ENCODE measurements at places on chromosomes 12 and 14. TPM values are rescaled to one million over a fixed set of nuclear protein-coding genes. Genes with fewer than 3 reads are reported as not detected.

The ADAMTS20 gene
- not detected for total RNA-seq

The FGF6 gene
- total RNA-seq: not detected

The BHLHE41 gene
- not detected for total RNA-seq

The LEMD3 gene
- total RNA-seq: 16.5 TPM

The PRPH gene
- not detected for total RNA-seq

The MIP gene
- not detected for total RNA-seq

The TUBA1A gene
- 86.4 TPM for total RNA-seq

The MUCL1 gene
- total RNA-seq: not detected

The CCDC38 gene
- not detected for total RNA-seq

GRCh38 chr12:14558473-14558959 lies 9.2 kb downstream of the PLBD1 start:
- peaks cover 2% of the 10 kb centered on the region for H3K4me1 ChIP-seq
- H3K27me3 ChIP-seq: peaks cover 1% of the 10 kb centered on the region
- DNase-seq: no peak
- H3K27ac ChIP-seq: no peak overlapping the region
- H3K36me3 ChIP-seq: no peaks in the 10 kb centered on the region

DNA sequence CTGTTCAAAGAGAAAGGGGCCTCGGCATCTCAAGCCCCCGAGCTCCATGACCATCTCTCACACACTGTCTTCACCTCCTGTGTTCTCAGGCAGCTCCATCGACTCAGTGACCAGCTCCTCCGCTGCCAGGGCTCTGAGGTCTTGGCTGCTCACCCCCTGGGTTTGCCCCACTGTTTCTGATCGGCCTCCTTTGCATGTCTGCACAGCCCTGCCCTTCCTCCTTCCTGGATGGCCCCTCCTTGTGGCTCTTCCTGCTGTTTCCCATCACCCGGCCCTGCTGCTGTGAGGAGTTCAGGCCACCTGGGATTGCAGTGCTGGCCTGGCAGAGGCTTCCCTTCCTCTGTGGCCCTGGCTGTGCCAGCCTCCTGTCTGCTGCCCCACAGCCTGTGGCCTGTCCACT lies 38.1 kb upstream of the PIWIL1 start:
- no peaks in the 10 kb centered on the region for H3K27me3 ChIP-seq
- H3K4me3 ChIP-seq: no peak overlapping the region
- H3K27ac ChIP-seq: no peak overlapping the region
- H3K4me1 ChIP-seq: no peaks in the 10 kb centered on the region
- H3K36me3 ChIP-seq: no peaks in the 10 kb centered on the region

- no peak overlapping the region for H3K27ac ChIP-seq
- H3K27me3 ChIP-seq: peaks cover 1% of the 10 kb centered on the region
- no peaks in the 10 kb centered on the region for H3K36me3 ChIP-seq
- H3K4me1 ChIP-seq: no peaks in the 10 kb centered on the region
- no peak for DNase-seq
Observed at GRCh38 chr12:96752211-96752610, 154.8 kb upstream of the NEDD1 start.

DNA sequence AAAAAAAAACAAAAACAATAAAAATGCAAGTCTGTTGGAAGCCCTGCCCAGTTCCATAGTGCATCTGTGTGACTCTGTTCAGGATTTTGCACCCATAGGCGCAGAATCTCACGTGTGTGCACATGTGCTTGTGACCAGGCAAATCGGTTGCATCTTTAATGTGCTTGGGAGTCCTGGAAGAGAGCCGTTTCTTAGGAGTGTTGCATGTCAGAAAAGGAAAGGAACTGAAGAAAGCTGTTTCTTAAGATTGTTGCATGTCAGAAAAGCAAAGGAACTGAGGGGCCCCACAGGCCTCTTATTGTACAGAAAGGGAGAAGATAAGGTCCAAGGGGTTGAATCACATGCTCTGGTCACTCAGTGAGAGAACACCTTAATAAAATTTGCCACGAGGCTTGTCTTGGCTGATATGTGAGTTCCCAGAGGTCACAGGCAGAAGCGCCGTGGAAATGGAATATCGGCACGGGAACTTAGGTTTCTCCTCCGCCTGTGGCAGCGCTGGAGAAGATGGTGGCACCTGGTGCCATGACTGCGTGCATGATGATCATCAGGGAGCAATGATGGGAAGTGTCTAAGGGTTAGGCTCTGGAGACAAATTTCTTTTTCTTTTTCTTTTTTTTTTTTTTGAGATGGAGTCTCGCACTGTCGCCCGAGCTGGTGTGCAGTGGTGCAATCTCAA lies 90.0 kb downstream of the LRRC74A start:
- no peak overlapping the region for H3K4me3 ChIP-seq
- DNase-seq: no peak
- H3K27ac ChIP-seq: no peak overlapping the region
- H3K36me3 ChIP-seq: no peaks in the 10 kb centered on the region

DNA sequence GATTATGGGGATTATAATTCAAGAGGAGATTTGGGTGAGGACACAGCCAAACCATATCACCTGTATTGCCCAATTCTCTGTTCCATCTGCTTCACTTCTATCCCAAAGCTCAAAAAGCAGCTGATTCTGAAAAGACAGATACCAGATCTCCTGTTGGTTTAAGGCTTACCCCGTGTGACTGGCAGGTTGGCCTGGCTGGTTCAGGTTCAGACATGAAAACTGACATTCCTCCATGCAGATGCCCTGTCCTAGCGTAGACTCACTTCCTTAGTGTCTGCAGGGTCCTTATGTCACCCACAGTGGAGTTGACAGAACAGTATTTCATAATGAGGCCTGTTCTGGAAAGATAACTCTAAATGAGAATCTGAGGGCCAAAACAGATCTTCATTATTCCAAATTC lies 61.1 kb upstream of the FLRT2 start:
- no peak overlapping the region for H3K4me3 ChIP-seq
- no peaks in the 10 kb centered on the region for H3K36me3 ChIP-seq
- H3K27ac ChIP-seq: no peak overlapping the region
- no peaks in the 10 kb centered on the region for H3K4me1 ChIP-seq
- no peaks in the 10 kb centered on the region for H3K27me3 ChIP-seq

DNA sequence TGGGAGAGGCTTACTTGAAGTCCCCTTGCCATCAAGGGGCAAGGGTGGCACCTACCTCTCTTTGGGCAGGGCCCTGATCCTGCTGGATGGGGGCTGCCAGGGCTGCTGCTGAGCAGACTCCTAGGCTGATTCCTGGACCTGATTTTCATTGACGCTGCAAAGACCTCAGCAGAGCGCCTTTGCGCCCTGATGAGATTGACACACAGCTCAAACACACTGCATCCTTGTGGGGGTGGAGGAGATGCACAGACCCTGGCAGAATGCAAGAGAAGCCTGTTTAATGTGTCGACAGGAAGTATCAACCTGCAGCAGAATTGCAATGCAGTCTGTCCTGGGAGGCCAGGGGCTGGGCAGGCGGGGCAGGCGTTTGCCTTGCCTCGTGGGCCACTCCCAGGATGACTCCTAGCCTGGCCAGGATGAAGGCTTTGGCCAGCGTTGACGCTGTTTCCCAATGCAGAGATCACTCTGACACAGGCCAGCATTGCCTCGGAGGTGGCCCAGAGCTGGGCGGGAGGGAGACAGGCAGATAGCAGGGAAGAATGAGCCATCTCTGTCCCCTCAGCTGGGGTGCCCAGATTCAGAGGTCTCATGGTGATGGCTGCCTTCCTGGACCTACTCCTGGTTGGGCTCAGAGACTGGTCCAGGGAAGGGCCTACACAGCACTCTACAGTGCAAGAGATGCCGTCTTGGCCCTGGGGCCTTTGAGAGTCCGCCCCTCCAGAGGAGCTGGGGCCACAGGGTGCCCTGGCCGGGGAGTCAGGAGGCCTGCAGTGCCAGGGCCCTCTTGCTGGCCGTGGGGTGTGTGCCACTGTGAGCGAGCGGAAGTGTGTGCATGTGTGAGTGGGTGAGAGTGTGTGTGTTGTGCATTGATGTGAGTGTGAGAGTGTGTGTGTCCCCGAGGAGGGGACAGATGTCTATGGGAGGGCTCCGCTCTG lies 108.3 kb downstream of the KIF26A start:
- H3K4me1 ChIP-seq: no peaks in the 10 kb centered on the region
- H3K27ac ChIP-seq: no peak overlapping the region
- H3K27me3 ChIP-seq: no peaks in the 10 kb centered on the region
- no peak for DNase-seq
- no peaks in the 10 kb centered on the region for H3K36me3 ChIP-seq

GRCh38 chr12:18071336-18071735 lies 18.7 kb downstream of the RERGL start:
- no peak for DNase-seq
- no peaks in the 10 kb centered on the region for H3K36me3 ChIP-seq
- no peaks in the 10 kb centered on the region for H3K4me1 ChIP-seq
- no peaks in the 10 kb centered on the region for H3K27me3 ChIP-seq
- no peak overlapping the region for H3K4me3 ChIP-seq

GRCh38 chr14:88270776-88271175 lies 52.3 kb downstream of the KCNK10 start:
- peaks cover 2% of the 10 kb centered on the region for H3K27me3 ChIP-seq
- no peak overlapping the region for H3K4me3 ChIP-seq
- H3K4me1 ChIP-seq: no peaks in the 10 kb centered on the region
- H3K27ac ChIP-seq: no peak overlapping the region
- DNase-seq: no peak
- H3K36me3 ChIP-seq: no peaks in the 10 kb centered on the region

DNA sequence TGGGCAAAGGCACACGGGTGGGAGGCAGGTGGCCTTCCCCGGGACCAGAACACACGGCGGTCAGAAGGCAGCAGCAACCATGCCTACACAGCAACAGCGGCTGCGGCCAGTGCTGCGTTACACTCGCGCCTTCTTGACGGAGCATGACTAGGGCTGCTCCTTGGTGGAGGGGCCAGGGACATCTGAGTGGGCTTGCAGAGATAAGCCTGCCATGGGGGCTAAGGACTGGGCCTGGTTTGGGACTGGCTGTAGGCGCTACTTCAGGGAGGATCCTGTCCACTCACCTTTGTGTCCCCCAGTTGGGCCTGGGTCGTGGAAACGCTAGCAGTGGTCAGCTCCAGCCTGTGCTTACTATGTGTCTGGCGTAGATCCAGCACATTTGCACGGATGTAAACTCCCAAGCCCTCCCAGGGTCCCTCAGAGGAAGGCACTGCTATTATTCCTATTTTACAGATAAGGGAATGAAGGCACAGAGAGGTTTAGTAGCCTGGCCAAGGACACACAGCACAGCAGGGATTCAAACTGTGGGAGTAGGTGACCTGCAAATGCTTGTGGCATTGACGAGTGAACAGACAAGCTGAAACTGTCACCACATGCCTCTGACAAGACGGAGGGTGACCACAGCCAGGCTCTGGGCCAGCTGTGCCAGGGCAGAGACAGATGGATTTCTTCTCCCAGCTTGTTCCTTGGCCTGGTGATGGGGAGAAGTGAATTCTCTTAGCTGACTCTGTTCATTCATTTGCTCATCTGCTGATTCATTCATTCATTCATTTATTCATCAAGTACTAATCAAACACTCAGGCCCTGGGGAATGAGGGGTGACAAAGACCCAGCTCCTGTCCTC lies 31.9 kb upstream of the DLK1 start:
- DNase-seq: no peak
- no peaks in the 10 kb centered on the region for H3K4me1 ChIP-seq
- H3K27me3 ChIP-seq: peaks cover 5% of the 10 kb centered on the region
- H3K27ac ChIP-seq: no peak overlapping the region

GRCh38 chr14:75453817-75454434 lies 26.1 kb downstream of the JDP2 start:
- DNase-seq: peak; percentile 57
- H3K27me3 ChIP-seq: no peaks in the 10 kb centered on the region
- H3K4me1 ChIP-seq: no peaks in the 10 kb centered on the region
- no peaks in the 10 kb centered on the region for H3K36me3 ChIP-seq

- no peak overlapping the region for H3K27ac ChIP-seq
- H3K27me3 ChIP-seq: peaks cover 26% of the 10 kb centered on the region
- peak; percentile 78 for DNase-seq
- no peak overlapping the region for H3K4me3 ChIP-seq
- no peaks in the 10 kb centered on the region for H3K4me1 ChIP-seq
- H3K36me3 ChIP-seq: no peaks in the 10 kb centered on the region
Observed at GRCh38 chr14:106879241-106879640, 1352.9 kb downstream of the TMEM121 start.

GRCh38 chr14:99023371-99023770 lies 248.6 kb downstream of the BCL11B start:
- no peak for DNase-seq
- no peaks in the 10 kb centered on the region for H3K36me3 ChIP-seq
- no peak overlapping the region for H3K27ac ChIP-seq
- no peak overlapping the region for H3K4me3 ChIP-seq

GRCh38 chr12:78961171-78961570 lies 96.6 kb downstream of the SYT1 start:
- no peaks in the 10 kb centered on the region for H3K27me3 ChIP-seq
- H3K4me3 ChIP-seq: no peak overlapping the region
- no peak overlapping the region for H3K27ac ChIP-seq
- H3K4me1 ChIP-seq: no peaks in the 10 kb centered on the region
- DNase-seq: no peak

DNA sequence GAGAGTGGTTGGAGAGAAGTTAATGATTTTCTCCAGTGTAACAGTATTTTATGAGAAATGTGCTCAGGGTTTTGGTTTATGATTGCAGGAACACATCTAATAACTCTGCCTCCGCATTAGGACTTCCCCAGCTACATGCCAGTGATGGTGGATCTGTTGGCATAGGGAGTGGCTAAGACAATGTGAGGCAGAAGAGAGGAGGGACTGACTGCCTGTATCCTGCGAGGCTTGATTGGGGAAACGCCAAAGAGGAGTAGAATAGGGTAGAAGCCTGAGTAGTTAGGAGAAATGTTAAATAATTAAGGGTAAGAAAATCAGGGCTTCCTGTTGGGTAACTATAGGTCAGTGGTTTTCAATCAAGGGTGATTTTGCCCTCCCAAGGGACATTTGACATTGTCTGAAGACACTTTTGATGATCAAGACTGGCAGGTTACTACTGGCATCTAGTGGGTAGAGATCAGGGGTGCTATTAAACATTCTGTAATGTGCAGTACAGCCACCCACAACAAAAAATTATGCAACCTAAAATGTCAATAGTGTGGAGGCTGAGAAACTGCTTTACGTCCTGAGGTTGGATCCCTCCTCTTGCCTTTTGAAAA lies 12.8 kb downstream of the TDG start:
- H3K36me3 ChIP-seq: peaks cover 46% of the 10 kb centered on the region
- H3K4me1 ChIP-seq: peaks cover 6% of the 10 kb centered on the region
- no peak overlapping the region for H3K4me3 ChIP-seq
- DNase-seq: no peak
- no peaks in the 10 kb centered on the region for H3K27me3 ChIP-seq
- no peak overlapping the region for H3K27ac ChIP-seq

DNA sequence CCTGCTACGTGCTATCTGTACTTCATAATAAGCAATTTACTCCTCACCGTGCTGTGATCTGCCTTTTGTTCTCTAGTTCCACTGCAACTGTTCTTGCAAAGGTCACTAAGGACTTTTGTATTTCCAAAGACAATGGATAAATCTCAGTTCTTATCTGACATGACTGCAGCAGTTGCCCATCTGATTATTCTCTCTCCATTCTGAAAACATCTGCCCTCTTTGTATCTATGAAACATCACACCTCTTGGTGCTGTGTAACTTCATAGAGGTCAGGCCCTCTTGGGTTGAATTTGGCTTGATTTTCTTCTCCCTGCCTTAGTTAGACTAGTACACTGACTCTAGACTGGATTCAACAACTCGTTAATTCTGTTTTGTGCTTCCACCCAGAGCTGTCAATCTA lies 319.6 kb downstream of the BTG1 start:
- peaks cover 1% of the 10 kb centered on the region for H3K36me3 ChIP-seq
- no peak for DNase-seq
- no peaks in the 10 kb centered on the region for H3K4me1 ChIP-seq
- no peaks in the 10 kb centered on the region for H3K27me3 ChIP-seq

Measured in activated CD4-positive, alpha-beta memory T cell treated with anti-CD3 and anti-CD28 coated beads for 36 hours (primary cell).